Vagina (tissue), 2 donors: ENCODE measurements at places on chromosomes 12 and 14.

DNA sequence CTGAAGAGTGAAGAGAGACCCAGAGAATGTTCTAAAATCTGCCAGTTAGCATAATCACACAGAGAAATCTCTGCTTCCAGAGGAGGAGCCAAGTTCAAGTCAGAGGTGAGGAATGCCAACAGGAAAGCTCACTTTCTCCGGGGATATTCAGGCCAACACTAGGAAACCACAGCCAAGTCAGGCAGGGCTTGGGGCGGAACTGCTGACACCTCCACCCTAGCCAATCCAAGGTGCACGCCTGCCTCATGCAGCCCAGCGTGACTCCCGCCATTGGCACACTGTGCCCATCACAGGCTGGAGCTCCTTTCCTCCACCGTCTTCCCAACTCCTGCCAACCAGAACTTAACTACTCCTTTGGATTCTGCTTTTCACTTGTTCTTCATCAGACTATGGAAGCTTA lies 374.3 kb upstream of the CCDC196 start:
- no peak for DNase-seq

- DNase-seq = no peak
These were observed 3.6 kb downstream of the MGAT2 start for GRCh38 chr14:49623941-49624839.

DNA sequence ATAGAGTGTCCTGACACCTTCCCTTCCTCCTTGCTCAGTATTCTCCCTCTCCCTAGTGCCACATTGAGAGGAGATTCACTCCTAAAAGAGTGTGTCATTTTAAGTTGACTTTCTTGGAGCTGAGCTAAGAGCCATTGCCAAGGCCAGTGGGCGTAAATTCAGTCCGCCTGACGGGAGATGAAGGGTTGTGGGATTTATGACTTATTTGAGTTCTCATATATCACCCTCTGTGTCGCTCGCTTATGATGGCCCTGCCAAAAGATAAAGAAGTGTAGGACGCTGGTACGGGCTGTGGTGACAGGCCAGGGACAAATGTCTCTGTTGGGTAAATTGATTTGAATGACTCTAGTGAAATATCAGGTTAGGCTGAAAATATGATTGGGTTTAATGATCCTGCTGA lies 867.4 kb downstream of the NRXN3 start:
- no peak for DNase-seq

DNA sequence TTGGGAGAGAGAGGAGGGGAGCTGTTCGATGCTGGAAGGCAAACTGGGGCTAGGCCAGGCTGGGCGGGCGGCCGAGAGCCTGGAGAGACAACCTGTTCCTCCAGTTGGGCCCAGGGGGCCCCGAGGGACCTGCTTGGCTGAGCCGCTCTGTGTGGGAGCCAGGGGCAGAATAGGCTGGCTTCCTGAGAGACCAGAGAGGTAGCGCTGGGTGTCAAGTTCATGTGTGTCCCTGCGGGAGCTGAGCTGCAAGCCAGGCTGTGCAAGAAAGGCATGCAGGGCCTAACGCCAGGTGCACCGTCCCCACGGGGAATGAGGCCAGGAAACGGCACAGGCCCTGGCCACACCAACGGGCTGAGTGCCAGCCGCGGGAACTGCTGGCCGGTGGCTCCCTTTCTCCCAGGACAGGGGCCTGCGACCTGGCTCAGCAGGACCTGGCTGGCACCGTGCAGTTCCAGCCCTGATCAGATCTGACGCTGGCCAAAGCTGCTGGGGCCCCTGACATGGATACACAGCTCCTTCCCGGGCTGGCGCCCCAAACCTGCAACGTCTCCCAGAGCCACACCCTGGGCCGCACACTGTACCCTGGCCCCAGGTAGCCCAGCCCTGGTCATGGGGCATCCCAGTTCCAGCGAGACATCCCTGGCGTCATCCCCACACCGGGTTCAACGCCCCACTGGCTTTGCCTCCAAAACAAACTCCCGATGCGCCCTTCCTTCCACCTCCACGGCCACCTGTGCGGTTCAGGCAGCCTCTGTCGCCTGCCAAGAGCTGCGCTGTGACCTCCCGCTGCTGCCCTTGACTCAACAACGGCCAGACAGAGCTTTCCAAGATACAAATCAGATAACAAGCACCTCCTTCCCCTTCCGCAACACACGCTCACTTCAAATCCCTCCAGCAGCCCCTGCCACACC lies 65.0 kb downstream of the RFLNA start:
- DNase-seq = no peak

- no peak for DNase-seq
These were observed 21.4 kb upstream of the CLMN start for GRCh38 chr14:95341115-95341514.

DNA sequence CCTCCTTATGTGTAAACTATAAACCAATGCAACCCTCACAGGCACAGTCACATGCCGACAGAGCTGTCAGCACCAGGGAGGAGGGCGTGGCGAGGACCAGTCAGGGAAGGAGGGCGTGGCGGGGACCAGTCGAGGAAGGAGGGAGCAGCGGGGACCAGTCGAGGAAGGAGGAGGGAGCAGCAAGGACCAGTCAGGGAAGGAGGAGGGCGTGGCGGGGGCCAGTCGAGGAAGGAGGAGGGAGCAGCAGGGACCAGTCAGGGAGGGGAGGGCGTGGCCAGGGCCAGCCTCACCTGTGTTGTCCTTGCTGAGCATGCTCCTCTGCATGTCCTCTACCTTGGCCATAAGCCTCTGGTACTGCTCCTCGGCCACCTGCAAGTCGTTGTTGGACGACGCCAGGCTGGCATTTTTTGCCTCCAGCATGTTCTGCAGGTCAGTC lies 24.2 kb downstream of the GOLGA3 start:
- no peak for DNase-seq
